ENCODE measurements at places on chromosomes 16 and 17. TPM values are rescaled to one million over a fixed set of nuclear protein-coding genes. Genes with fewer than 3 reads are reported as not detected.

DNA sequence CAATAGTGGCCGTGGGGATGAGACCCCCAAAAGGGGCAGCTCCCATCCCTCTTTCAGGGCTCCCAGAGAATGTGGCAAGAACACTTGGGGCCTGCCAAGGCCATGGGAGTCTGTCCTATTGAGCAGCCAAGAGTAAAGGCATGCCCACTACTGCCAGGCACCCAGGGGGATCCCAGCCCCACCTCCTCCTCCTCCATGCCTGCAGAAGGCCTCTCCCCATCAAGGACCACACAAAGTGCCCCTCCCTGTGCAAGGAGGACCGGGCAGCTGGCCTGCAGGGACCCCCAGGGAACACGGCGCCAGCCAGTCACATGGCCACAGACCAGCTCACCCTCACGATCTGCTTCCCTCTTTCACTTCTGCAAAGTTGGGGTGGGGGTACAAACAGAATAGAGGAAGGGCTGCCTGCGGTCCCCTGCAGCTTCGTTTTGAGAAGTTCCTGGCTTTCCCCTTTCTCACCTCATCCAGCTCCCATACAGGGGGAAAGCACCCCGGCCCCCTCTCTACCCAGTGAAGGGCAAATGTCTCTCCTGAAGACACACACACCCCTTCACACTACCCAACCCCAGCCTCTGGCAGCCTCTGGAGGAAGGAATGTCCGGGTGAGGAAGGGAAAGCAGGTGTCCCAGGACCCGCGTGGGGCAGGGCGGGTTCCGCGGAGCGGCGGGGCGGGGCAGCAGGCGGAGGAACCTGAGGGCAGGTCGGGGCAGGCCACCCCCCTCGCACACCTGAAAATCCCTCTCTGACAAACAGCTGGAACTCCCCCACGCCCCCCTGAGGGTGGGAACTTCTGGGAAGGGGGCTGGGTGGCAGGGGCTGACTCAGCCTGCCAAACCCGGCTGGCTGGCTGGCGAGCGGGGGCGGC, 2.0 kb downstream of the PPP1R9B start:
- DNase-seq: no peak

DNA sequence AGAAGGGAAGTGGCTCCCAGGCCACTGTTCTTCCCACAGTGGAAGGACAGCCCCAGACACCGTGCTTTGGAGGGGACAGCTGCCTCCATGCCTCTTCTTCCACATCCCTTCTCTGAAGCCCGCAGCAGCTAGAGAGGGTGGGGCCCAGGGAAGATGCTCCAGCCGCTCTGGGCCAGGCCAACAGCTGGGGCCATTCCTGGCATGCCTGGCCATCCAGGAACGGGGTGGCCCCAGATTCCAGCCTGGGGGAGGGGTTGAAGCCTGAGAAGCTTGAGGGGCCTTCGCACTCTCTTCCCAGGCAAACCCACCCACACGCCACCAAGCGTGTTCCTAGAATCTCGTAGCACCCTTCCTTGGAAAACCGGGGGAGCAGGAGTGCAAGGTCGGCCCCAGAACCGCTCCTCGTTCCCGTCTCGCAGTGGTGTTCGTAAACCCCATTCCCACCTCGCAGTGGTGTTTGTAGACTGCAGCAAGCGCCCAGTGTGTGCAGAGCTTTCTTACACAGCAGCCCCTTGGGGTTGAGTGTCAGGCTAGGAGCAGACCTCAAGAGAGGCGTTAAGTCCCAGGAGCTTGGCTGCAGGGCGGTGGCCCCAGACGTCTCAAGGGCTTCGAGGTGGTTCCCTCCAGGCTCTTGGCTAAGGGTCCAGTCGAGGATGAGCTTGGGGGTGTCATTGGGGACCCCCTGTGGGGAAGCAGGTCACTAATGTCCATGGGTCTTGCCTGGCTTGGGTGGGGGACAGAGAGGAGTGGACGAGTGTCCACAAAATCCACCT, 2.7 kb downstream of the CDH15 start:
- no peak for DNase-seq

DNA sequence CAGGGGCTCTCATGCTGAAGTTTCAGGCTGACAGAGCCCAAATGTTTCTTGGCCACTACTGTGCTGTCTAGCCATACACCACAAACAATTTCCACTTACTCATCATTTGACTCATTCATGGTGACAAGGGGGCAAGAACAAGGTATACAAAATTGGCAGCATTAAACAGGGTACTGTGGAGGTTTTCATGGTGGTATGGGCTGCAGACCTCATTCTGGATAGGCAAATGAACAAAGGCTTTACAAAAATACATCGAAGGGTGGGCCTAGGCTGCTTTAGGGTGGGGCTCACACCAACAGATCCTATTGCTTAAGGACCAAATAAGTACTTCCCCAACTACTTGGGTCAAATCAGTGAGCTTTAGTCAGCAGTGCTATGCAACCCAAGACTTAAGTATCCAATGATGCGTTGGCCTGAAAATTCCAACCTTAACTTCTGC, 53.0 kb downstream of the N4BP1 start:
- DNase-seq: no peak

- DNase-seq: no peak
Observed at GRCh38 chr16:49748322-49748721, 107.6 kb downstream of the ZNF423 start.

- no peak for DNase-seq
Observed at GRCh38 chr17:64024215-64024654, 3.8 kb upstream of the ICAM2 start.

GRCh38 chr16:1364510-1364909, 12.8 kb downstream of the GNPTG start:
- no peak for DNase-seq

- no peak for DNase-seq
Observed at GRCh38 chr17:4833941-4834680, 971 bp downstream of the MINK1 start.

GRCh38 chr17:81693509-81694210, 9.5 kb upstream of the MRPL12 start:
- no peak for DNase-seq

Gene SEPTIN12
- total RNA-seq: not detected

Gene VMO1
- not detected for total RNA-seq

Gene RAMP2
- total RNA-seq: 8.7 TPM

All from cerebellum (tissue), 4 donors.